ENCODE measurements at places on chromosomes 6 and 20.

DNA sequence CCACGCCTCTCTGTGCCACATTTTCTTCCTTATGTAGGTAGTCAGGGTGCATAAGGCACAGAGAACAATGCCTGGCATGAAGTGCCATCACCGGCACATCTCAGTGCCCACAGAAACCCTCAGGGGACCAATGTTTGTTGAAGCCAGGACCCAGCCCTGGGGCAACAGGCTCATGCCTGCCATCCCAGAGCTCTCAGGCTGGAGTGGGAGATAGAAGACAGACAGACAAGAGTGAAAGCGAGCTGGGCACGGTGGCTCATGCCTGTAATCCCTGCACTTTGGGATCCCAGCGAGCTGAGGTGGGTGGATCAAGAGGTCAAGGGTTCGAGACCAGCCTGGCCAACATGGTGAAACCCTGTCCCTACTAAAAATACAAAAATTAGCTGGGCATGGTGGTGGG lies 13.5 kb downstream of the EFCAB8 start:
- no peak for DNase-seq

DNA sequence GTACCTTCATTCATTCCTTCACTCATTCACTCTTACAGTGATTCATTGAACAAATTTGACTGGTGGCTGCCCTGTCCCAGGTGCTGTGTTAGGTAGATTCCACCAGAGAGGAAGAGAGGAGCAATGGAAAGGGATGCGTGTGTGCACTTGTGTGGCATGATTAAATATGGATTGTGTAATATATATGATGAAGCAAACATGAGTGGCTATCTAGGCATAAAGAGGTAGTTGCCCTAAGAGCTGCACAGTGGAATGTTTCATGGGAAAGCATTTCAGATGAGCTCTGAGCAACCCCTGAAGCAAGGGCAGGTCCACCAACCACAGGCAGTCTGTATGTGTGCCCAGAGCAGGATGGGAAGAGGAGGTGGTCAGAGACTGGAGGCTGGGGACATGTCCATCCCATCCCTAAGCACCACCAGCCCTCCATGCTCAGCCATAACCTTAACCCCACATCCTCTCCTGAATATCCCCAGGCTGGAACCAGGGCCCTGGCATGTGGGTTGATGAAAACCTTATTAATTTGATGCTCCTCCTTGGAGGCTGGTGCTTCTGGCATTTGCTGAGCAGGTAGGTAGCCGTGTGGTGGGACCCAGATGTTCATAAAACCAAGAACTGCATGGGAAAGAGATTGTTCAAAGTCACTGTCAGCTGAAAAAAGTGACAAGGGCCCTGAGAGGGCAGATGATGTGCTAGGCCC lies 226.2 kb downstream of the SYNDIG1 start:
- peak; percentile 51 for DNase-seq

DNA sequence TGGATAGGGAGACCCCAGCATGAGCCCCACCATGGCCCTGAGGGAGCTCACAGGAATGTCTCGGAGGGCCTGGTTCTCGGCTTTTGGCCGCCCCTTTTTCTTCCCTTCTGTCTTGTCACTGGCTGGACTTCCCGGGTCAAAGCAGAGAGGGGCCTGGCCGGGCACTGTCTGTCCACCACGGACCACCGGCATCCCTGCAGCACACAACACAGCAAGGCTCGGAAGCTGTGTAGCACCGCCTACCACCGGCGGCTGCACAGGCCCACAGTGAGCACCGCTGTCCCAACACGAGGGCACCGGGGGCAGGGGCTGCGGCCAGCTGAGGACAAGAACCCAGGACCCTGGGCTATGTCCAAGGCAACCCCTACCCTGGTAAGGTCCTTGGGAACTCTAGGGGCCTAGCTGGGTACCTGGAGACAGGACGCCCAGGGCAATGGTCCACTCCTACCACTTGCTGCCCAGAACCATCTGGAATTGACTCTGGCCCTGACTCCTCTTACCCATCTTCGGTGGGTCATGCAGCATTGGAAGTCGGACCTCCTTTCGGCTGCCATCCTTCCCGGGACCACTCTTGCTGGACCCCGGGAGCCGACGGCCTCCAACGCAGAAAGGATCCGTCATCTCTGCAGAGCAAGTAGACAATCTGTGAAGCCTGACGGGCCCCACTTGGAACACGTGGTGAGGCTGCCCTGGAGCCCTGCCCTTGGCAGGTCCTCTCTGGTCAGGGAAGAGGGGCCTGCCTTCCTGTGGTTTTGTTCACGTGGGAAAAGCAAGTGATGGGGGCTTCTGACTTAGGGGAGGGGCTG lies 2.2 kb downstream of the ZNF512B start:
- DNase-seq: no peak

DNA sequence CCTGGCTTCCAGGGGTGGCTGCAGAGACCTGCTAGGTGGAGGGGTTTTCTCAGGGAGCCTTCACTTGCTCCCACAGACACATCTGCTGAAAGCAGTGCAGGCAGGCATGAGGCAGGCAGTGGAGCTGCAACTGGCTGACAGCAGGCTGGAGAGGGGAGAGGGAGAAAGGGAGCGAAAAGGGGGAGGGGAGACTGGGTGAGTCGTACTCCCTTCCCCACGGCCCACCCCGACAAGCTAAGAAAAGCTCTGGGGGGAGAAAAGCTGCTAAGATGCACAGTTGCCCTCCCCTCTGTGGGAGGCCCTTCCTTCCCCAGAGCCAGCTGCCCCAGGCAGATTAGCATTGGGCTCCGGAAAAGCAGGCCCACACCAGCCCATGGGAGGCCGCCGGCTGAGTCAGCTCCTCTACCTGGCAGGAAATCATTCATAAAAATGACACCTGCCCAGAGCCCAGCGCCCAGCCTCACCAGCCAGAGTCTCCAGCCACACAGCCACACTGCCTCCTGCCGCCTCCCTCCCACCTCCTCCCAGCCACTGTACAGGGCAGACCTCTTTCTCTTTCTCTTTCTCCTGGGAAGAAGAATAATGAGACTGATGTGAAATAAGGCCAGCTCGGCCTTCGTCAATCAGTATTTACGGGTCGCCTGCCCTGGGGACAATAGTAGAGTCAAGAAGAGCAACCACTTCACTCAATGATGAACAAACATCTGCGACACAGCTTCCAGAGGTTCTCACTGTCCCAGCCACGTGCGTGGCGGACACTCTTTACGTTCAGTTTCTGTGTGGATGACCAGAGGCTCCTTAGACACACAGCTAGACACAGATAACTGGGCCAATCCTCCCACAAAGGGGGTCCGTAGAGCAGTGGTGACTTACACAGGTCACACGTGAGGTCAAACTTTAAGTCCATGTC lies 7.7 kb upstream of the C20orf203 start:
- no peak for DNase-seq

DNA sequence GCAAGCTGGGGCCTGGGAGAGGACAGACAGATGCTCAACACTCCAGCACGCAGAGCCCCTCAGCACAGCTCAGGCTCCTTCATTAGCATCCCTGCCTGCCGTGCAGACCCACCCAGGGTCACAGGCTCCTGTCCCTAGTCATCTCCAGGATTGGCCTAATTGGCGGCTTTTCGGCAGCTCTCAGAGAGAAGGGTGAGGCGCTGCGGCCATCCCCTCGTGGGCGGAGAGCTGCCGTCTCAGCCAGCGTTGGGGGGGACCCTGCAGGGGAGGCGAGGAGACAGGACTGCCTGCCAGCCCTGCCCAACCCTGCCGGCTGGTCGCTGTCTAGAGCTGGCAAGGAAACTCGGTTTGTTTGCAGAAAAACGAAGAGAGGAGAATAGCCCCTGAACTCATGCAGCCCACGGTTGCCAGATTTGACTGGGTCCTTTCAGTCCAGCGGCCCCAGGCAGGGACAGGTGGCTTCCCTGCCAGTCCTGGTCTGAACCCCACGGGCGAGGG lies 26.8 kb downstream of the BHLHE23 start:
- no peak for DNase-seq

GRCh38 chr20:13009682-13010406 lies 1.1 kb downstream of the SPTLC3 start:
- no peak for DNase-seq

GRCh38 chr6:11919771-11920440 lies 92.2 kb upstream of the HIVEP1 start:
- no peak for DNase-seq

- DNase-seq: no peak
Measured at GRCh38 chr6:131331151-131331550, 195.9 kb downstream of the AKAP7 start.

DNA sequence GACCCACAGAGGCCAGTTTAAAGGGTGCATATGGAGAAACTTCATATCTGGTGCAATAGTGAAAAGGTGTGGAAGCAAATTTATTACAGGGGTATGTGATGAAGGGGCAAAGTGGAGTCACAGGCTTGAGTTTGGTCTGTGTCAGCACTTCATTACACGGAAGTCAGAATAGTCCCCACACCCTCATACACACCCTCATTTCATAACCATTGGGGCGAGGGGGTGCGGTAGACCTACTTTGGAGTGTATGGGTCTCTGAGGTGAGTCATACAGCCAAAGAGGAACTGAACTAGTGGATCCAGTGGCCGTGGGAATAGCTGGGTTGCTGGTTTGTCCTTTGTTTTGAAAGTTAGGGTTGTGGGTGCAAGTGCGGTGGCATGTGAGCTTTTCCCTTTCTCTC lies 3.3 kb downstream of the TM9SF4 start:
- peak; percentile 80 for DNase-seq

DNA sequence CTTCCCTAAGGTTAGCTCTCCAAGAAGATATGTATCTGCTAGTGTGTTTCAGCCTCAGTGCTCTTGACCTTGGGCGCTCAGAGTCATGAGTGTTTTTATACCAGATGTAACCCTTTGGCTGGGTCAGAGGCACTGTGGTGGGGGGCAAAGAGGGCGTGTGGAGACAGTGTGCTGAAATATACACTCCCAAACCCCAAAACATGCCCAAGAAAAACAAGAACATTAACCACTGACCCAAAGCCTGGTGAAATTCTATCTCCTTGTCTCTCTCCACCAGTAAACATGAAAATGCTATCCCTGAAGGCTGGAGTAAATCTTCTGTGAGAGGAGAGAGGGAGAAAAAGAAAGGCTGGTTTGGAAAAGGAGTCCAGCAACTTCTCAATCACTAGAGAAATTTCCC lies 47.9 kb downstream of the ISM1 start:
- DNase-seq: no peak

GRCh38 chr20:36836591-36837269 lies 39.2 kb upstream of the TLDC2 start:
- DNase-seq: no peak

DNA sequence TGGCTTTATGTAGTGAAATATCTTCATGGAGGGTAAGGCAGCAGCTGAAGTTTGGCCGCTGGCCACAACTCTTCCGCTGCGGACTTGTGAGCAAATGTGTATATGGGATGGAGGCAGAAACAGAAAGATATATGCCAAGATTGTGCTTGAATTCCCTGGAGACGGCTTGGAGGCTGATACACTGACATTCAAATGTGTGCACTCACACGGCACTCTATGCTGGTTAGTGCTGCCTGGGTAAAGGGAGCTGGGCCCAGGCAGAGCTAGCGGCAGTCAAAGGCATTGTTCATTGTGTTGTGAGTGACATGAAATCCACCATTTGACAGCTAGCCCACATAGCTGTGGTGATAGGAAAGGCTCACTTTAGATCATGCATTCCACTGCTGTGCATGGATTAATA lies 202.7 kb downstream of the CLIC5 start:
- DNase-seq: no peak

DNA sequence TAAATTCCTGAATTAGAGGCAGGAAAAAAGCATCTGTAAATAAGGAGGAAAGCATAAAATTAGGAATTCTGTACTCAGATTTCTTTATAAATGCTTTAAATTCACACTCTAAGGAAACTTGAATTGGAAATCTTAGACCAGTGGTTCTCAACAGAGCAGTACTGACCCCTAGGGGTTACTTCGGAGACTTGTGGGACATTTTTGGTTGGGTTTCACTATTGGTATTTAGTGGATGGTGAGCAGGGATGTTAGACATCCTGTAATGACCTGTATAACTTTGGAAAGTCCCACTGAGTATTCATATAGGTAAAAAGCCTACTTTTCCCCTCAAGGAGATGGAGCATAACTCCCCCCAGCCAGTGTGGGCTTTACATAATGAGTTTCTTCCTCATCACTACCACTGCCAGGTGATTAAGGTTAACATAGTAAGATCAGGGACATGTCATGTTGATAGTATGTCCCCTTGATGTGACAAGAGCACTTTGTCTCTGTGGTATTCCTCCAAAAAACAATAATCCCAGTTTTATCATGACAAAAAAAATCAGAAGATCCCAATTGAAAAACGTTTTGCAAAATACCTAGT lies 31.0 kb downstream of the GLO1 start:
- DNase-seq: no peak

DNA sequence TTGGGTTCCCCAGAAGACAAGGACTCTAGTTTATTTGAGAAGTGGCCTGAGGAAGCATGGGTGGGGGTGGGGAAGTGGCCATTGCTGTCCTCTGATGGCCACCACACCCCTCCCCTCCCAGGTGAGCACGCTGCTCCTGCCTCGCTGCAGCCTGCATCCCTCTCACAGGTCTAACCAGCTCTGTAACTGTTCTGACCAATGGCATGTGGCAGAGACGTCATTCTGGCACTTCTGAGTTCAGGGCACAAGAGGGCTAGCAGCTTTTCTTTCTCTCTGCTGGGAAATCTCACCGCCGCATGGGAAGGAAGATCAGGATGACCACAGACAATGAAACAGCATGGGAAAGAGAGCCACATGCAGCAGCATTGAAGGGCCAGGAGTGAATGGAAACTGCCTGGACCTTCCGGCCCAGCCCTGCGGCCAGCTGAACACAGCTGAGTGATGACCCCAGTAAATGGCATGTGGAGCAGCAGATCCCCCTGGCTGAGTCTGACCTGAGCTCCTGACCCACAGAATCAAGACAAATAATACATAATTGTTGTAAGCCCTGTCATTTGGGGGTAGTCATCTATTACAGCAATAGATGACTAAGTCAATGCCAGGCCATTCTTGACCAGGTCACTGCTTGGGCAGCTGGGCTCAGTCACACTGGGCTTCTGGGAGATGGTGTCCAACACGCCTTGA lies 179.8 kb downstream of the LINC00237 start:
- no peak for DNase-seq

DNA sequence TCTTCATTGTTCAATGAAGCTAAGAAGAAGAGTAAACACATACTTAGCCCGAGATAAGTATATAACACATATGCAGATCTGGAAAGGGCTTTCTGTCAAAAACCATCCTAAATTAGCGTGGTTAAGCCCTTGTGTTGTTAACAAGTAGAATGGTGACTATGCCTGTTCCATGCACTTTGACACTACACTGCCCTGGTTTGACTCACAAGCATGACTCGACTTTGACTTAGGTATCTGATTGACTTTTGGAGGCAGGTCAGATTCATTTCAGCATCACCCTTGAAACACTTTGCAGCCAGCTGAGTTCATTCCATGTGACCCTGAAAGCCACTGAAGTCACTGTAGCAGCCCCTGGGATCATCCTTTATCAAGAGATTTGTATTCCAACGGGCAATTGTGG lies 239.8 kb downstream of the TBX18 start:
- DNase-seq: no peak

DNA sequence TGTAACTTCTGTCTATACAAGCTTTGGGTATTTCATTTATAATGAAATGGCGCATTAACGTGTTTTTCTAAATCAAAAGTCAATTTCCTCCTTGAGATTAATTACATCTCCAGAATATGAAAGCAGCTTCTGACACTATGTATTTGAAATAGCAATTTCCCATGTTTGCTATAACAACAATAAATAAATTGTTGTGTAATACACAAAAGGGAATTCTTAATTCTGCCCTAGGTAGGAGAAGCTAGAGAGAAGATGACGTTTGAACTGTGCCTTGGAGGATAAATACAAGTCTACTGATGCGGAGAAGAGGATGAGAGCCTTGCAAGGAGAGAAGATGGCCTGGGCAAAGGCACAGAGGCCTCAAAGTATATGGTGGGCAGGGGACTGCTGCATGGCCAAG lies 7.6 kb upstream of the HLA-DOA start:
- no peak for DNase-seq

All from cardiac septum (tissue), 1 donor.